ENCODE measurements at places on chromosomes 16 and 17.

GRCh38 chr17:41728056-41728455, 6.4 kb downstream of the HAP1 start:
- no peak for DNase-seq

DNA sequence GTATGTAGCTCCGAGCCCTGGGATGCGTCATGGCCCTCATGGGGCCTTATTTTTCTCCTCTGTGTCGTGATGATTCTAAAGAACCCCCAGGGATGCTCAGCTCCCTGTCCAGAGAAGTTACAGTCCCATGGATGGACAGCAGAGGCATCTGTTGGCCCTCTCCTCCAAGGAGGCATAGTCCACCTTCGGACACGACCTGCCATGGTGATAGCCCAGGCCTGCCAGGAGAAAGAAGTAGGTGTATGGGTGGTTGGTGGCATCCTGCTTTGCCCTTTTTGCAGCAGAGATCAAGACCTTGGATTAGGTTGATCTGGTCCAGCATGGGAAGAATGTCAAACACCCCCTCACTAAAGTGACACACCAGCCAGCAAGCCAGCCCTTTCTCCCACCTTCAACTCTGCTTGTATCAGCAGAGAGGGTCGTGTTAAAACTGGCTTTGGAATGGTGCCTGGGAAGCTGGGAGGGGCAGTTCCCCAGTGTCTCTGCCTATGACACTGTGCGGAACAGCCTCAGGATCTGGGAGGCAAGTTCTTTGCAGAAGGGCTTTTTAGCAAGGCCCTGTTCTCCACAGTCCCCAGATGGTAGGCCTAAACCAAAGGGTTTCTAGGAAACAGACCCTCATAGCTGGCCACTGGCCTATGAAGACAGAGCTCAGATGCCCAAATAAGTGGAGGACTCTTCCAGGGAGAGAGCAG, 259.9 kb upstream of the RPL38 start:
- no peak for DNase-seq

DNA sequence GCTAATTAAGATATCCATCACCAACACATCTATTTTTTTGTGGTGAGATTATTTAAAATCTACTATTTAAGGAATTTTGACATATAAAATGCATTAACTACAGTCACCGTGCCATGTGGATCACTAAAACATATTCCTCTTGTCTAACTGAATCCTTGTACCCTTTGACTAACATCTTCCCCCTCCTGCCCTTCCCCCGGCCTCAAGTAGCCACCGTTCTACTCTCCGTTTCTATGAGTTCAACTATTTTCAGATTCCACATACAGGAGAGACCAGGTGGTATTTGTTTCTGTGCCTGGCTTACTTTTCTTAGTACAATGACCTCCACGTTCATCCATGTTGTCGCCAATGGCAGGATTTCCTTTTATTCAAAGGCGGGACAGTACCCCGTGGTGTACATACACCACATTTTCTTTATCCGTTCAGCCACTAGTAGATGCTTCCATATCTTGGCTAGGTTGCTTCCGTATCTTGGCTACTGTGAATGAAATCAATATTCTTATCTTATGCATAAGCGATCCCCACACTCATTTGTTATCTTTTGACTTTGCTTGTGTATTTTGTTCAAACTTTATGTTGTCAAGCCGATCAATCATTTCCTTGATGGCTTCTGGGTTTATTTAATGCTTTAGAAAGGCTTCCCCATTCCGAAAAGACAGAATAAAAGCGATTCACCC, 134.7 kb downstream of the KCNJ12 start:
- DNase-seq = peak; percentile 33

GRCh38 chr17:78572239-78573205, 4.7 kb downstream of the DNAH17 start:
- DNase-seq = no peak

DNA sequence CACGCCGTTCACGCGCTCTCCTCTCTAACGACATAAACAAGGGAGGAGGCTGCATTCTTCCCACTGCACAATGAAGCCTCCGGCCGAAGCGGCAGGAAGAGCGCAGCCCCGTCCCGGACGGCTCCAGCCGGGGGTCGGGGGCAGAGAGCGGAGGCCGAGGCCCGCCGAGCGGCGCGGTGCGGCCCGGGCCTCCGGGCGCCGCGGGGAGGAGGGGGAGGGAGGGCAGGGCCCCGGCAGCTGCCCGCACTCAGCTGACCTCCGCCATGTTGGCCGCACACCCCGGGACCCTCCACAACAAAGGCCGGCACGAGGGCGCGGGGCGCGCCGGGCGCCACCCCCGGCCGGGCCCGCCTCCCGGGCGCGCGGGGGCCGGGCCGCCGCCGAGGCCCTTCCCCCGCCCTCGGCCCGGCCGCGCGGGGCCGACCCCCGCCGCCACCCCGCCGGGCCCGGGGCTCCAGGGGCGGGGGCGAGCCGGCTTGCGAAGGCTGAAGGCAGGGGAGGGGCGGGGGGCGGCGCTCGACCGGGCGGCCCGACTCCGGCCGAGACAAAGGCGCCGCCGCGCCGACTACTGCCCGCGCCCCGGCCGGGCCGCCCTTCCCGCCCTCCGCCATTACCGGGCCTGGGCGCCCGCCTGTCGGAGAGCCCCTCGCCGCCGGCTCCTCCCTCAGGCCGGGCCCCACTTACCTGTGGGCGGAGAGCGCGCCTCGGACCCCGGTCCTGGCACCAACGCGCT, 527 bp downstream of the SIAH1 start:
- DNase-seq = peak; percentile 43

Data from G401 (cell line).